ENCODE measurements at places on chromosomes 4 and X.

GRCh38 chr4:125262079-125262478 is 52.7 kb upstream of the FAT4 start:
- no peak for DNase-seq

GRCh38 chr4:122765692-122766352 is 33.3 kb downstream of the BBS12 start:
- no peak for DNase-seq

DNA sequence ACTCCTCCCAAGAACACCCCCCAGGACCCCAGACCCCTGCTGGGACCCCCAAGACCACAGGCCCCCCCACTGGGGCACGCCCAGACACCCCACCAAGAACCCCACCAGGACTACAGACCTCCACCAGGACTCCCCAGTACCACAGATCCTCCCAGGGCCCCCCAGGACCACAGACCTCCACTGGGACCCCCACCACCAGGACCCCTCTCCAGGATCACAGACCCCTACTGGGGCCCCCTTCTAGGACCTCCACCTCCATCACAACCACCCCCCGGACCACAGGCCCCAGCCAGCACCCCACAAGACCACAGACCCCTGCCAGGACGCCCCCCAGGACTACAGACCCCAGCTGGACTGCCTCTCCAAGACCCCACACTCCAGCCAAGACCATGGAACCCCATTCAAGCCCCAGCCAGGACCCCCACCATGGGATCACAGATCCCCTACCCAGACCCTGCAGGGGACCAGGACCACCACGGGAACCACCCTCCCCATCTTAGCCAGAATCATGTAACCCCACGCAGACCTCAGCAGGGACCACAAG is 855 bp upstream of the DHRSX start:
- no peak for DNase-seq

- no peak for DNase-seq
These were observed 93.2 kb upstream of the AP1S2 start for GRCh38 chrX:15947648-15948317.

- DNase-seq, result no peak
These were observed 62.7 kb upstream of the USP9X start for GRCh38 chrX:41022566-41022965.

DNA sequence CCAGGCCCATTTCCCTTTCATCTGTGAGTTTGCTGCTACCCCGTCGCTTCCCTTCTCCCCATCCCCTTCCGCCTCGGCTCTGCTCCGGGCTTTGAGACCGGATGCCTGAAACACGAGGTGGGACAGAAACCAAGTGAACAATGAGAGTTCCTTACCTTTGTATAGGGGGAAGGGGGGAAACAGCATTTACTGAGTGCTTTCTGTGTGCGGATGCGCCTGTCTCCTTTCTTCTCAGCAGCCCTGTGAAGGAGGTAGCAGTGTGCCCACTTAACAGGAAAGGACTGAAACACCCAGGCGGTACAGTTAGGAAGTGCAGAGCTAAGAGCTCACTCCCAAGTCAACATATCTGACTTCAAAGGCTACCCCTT is 43.2 kb upstream of the TMSB15B start:
- DNase-seq, result no peak

GRCh38 chr4:175330236-175330635 is 412.1 kb downstream of the ADAM29 start:
- no peak for DNase-seq

DNA sequence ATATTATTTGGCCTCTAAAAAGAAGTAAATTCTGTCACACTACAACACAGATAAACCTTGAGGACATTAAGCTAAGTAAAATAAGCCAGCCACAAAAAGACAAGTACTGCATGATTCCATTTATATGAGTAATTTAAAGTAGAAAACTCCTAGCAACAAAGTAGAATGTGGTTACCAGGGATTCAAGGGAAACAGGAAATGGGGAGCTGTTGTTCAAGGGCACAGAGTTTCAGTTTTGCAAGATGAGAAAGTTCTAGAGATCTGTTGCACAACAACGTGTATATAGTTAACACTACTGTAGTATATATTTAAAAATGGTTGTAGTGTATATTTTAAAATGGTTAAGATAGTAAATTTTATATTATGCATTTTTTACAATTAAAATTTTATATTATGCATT is 25.4 kb downstream of the SEC31A start:
- DNase-seq, result no peak

DNA sequence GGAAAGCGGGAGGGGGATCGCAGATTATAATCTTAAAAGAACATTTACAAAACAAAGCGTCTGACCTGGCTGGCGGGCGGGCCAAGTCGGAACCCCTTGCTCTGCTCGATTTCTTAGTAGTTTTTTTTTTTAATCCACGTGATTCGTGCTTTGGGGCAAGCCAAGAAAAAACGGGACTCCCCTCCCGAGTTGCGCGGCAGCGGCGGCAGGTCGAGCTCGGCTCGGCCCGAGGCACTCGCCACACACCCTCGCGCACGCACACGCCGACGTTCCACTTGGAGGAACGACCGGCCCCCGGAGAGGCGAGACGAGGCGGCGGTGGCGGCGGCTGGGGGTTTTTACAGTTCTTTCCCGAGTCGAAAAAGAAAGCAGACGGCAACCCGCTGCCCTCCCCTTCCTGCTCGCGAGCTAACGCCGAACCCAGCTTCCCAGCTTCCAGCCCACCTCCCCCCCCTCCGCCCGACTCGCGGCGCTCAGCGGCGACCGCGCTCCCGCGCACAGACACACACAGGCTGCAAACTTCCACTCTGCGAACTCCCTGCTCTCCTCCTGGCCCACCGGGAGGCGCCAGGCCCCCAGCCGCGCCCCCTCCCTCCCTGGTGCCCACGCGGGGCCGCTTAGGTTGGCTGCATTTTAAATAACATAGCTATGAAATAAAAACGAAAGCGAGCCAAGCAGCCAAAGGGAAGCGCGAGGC is 1.2 kb downstream of the BCOR start:
- DNase-seq, result no peak

GRCh38 chr4:30725562-30725961 is 5.4 kb downstream of the PCDH7 start:
- no peak for DNase-seq

- DNase-seq, result no peak
These were observed 94.6 kb downstream of the RASL11B start for GRCh38 chr4:52956691-52957090.

DNA sequence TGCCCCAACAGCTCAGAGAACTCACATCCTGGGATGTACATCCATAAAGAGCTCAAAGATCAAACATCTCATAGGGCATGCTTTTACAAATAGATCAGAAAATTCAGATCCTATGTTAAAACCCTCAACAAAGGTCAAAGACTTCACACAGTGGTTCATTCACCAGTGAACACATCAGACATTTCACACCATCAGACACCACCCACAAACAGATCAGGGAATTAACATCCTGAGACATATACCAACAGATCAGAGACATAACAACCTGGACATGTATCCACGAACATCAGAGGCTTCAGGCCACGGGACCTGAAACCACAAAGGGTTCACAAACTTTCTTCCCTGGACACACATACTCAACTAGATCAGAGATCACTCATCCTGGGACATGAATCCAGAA is 23.4 kb downstream of the SUV39H1 start:
- DNase-seq, result no peak

- no peak for DNase-seq
These were observed 226.2 kb downstream of the TACR3 start for GRCh38 chr4:103493450-103494159.

GRCh38 chr4:145001635-145002034 is 96.4 kb downstream of the ANAPC10 start:
- no peak for DNase-seq

DNA sequence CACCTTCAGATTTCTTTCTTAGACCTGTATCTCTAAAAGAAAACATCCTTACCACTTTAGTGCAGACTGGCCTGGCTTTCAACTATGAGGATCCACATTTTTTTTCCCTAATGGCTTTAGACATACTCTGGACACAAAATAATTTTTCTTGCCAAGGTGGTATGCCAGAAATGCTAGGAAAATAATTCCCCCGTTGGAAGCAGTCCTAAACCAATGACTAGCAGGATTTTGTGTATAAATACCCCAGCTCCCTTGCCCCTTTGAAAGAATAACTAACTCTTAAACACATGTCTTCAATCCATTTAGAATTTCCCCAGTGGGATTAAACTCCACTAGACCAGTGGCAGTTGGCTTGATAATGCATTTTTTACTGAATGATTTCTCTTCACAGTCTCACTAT is 500.5 kb upstream of the FTHL17 start:
- DNase-seq, result no peak

DNA sequence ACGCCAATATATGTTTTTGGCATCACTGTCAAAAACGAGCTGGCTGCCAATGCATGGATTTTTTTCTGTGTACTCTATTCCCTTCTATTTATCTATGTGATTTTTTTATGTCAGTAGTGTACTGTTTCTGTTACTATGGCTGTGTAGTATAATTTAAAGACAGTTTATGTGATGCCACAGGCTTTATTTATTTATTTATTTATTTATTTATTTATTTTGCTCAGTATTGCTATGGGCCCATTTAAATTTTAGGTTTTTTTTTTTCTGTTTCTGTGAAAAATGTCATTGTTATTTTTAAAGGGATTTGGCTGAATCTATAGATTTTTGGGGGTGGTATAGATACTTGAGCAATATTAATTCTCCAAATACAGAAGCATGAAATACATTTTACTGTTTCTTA is 338.4 kb upstream of the POU3F4 start:
- DNase-seq, result no peak

DNA sequence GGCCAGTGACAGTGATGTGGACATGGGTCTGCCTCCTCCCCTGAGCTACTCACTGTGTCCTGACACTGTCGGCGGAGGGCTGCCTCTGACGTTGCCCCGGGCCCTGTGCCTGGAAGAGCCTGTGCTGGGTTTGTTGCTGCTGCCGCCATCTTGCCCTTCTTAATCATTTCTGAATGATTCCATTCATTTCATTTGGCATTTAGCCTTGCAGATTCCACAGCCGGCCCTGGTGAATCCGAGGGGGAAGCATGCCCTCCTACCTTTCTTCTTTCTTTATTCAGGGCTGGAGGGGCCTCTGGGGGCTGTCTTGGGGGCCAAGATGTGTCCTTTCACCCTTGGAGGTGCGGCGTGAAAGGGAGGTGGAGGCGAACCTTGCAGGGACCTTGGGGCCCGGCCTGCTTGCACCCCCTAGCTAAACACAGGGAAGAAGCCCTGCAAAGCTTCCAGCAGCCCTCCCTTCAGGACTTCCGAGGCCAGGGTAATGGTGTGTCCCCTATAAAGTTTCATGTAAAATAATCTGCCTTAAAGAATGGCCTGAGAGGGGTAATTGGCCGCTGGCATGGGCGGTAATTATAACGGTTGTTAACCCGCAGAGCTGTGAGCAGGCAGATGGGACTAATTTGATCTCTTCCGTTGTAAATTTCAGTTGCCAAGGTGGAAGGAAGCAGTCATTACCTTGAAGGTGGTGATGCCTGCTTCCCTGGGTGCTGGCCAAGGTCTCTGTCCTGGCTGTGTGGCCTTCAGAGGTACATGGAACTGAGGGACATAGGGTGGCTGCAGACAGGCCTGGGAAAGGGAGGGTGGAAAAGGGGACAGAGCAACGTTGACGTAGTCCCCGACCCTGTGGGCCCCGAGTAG is 92.3 kb downstream of the PSAPL1 start:
- DNase-seq, result no peak

DNA sequence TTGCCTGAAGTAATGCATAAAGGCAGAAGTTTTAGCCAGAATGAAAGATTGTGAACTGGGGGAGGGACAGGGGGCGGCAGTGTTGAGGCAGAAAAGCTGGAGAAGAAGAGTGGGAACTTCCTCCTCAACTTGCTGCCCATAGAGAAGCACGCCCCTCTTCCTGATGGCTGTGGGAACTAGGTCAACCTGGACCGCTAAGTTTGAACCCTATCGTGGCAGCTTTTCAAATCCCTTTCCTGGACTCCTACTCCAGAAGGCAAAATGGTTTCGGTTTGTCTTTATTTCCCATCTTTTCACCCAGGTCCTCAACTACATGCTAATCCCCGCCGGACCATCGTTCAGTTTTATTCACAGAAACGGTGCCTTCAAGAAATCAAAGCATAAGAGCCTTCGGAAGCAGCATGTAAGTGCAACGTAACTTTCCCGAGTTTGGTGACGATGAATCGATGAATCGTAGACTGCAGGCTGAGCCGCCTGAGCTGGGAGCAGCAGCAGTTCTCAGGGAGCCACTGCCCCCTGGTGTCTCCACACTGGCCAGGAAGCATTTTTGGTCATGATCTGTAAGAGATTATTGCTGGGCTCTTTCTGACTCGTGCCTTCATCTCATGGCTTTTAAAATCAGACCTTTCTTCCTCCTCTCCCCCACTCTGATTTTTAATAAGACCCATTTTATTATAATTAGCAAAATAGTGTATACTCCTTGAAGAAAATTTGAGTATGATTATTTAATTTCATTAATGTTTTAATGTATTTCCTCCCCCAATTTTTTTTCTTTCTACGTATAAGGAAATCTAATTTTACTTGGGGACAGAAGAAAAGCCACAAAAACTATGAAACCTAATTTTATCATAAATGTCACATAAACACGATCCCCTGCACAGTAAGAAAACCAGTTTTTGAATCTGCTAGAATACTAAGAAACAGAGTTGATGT is 21.4 kb downstream of the SPINK2 start:
- DNase-seq, result peak; percentile 51

GRCh38 chr4:121898150-121898549 is 27.9 kb upstream of the BBS7 start:
- DNase-seq, result no peak

DNA sequence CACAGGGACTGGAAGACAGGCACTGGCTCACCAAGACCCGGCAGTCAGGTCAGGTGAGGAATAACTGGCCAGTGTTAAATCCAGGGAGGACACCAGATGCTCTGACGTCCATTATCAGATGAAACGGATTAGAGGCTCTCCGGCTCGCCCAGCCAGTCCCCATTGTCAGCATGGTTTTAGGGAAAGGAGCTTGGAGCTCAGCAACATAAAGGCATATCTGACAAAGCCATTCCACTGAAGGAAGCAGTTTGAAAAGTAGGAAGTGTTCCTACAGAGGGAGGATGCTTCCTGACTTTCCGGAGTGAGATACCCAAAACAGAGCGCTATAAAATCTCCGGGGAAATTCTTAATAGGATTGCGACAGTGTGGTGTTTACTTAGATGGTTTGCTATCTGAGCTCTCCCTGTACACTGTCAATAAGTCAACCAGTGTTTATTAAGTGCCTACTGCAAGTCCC is 14.8 kb downstream of the NDNF start:
- DNase-seq, result no peak

- no peak for DNase-seq
These were observed 334.4 kb downstream of the SPRY1 start for GRCh38 chr4:123731035-123731434.

GRCh38 chr4:20544645-20545044 is 155.6 kb upstream of the PACRGL start:
- DNase-seq, result no peak

GRCh38 chrX:154357205-154357604 is 17.2 kb downstream of the FLNA start:
- no peak for DNase-seq

GRCh38 chrX:149296092-149296491 is 209.0 kb downstream of the IDS start:
- DNase-seq, result no peak

- no peak for DNase-seq
These were observed 6.9 kb downstream of the SH3TC1 start for GRCh38 chr4:8205749-8206611.

Measured in stimulated activated CD8-positive, alpha-beta memory T cell treated with anti-CD3 and anti-CD28 coated beads, Interleukin-4, amount 100 ng/mL, for 1 hour (primary cell).